KG1 (cell line): ENCODE measurements at places on chromosomes 11 and 22.

DNA sequence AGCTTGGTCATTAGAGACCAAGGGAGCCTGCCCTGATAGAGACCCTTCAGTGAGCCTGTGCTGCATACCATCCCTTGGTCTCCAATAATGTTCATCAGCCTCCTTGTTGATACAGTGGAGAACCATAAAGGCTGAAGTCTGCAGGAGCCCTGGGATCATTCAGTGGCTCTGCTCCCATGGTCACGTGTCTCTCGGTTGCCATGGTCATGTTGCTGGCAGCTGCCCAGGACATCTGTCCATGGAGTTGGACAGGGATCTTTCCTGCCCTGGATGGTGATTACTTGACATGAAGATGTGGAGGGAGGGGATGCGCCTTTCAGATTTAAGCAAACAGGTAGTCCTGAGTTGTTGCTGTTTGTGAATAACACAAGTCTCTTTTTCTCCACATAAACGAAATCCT is 38.2 kb downstream of the CYB5R2 start:
- no peak for DNase-seq

GRCh38 chr11:124195189-124195734 is 12.1 kb downstream of the OR10D3 start:
- peak; percentile 75 for DNase-seq

DNA sequence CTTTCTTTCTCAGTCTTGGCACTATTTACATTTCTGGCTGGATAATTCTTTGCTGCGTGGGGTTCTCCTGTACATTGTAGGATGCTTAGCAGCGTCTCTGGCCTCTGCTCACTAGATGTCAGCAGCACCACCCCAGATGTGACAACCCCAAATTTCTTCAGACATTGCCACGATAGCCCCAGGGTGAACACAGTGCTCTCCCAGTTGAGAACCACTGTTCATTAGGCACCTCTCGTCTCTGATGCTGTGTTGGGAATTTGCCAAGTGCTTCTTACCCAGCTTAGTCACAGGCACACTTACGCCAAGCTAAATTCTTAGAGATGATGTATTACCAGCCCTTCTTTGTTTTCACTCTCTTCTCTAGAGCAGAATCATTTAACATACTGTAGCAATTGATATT is 9.4 kb downstream of the TRIM6 start:
- DNase-seq: no peak

GRCh38 chr11:3841426-3842350 is 929 bp upstream of the RHOG start:
- DNase-seq: peak; percentile 98

DNA sequence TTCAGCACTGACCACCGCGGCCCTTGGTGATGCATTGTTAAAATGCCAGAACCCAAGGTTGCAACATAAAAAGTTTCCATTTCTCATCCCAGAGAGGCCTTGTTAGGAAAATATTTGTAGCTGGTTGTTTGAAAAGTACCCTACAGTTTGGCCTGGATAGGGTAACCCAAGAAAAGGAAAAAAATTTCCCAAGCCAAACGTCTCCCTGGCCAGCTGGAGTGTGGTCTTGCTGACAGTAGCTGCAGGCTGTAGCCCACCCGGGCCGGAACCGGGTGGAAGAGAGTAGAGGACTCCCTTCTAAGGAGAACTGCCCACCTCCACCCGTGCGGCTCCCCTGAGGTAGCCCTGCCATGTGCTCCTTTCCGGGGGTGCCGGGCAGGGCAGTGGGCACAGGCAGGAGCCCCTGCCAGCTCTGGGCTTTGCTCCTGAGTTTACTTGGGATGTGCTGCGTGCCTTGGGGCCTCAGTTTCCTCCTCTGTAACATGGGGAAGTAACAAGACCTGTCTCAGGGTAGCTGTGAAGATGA is 38.5 kb downstream of the IGHMBP2 start:
- DNase-seq: no peak

- DNase-seq: peak; percentile 7
Observed at GRCh38 chr22:42270510-42271190, at the start of gene TCF20. Gene TCF20 (minus strand): TSS chr22:42270653. CDS start chr22:42215305, 55,348 bp downstream.

- no peak for DNase-seq
Observed at GRCh38 chr11:124751391-124751740, 689 bp downstream of the VSIG2 start.

GRCh38 chr11:134466156-134466555 is 54.1 kb upstream of the B3GAT1 start:
- DNase-seq: no peak

- no peak for DNase-seq
Observed at GRCh38 chr11:133900176-133901105, 55.1 kb upstream of the SPATA19 start.

DNA sequence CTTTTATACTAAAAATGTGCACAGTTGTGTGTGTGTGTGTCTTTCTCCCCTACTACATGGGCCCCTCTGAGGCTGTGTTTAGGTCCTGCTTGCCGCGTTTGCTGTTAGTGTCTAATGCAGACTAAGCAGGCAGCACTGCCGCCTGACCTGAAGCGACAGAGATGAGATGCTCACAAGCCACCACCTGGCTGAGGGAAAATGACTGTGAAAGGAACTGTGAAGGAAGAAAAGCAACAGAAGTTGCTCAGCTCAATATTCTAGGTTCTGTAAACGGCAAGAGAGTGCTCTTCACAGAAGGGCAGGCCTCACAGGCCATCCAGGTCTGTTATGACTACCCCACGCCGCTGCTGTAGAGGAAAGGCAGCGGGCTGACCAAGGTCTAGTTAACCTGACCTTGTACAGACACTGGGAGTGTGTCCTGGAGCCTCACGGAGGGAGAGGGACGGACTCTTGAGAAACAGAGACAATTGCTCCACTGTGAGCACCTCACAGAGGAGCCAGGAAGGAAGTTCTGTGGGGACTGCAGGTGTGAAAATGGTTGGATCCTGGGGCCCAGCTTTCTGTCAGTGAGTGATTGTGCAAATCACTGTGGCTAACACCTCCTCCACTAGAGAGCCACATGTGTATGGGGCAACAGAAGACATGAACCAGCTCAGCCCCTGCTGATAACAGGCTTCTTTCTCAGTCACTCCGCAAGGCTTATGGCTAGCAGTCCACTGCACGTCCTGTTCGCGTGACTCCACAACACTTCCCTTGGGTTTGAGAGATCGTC is 31.3 kb upstream of the YPEL1 start:
- DNase-seq: no peak

- no peak for DNase-seq
Observed at GRCh38 chr22:37802310-37803194, 5.2 kb upstream of the GCAT start.

DNA sequence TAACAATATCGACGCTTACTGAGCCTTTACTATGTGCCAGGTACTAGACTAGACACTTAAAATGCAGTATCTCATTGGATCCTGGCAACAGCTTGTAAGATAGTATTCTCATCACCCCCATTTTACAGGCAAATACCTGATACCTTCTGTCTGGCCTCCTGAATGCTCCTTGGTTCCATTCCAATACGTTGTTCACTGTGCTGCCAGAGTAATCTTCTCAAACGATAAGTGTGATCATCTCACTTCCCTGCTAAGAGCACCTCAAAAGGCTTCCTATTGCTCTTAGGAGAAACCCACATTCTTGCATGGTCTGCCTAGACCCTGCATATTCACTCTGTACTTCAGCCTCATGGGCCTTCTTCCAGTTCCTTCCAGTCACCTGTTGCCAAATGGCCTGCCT is 1.3 kb upstream of the NRIP3 start:
- DNase-seq: no peak

GRCh38 chr11:83840326-83840725 is 554.2 kb upstream of the CCDC90B start:
- no peak for DNase-seq

GRCh38 chr11:68383976-68384501 is 71.6 kb downstream of the LRP5 start:
- DNase-seq: no peak

- DNase-seq: no peak
Observed at GRCh38 chr11:69443968-69444364, 37.5 kb upstream of the LINC01488 start.

- DNase-seq: no peak
Observed at GRCh38 chr11:11383995-11384394, 30.9 kb upstream of the CSNK2A3 start.

DNA sequence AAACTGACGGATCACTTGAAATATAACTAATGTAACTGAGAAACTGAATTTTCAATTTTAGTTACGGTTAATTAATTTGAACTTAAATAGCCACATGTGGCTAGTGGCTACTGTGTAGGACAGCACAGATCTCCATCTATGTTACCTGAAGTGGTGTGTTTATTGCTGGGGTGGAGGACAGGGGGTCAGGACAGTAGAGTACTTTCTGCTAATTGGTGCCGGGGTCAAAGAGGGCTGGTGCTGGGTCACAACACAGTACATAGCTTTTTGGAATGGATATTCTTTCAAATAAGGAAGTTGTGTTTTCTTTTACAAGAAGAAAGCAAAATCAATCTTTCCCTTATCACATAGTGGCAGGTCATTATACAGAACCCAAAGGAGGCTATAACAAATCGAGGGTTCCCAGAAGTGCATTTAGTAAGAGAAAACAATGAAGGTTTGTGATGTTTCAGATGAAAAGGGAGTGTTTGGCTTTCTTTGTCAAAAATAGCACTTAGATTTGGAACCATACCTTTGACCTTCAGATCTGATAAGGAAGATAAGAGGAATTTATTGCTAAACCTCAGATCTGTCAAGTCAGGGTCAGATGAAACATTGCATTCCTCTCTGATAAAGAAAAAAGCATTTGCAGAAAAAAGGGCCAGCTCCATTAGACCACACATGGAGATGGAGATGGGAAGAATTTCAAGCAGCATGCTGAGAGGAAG is 384.5 kb downstream of the AASDHPPT start:
- DNase-seq: no peak

- DNase-seq: no peak
Observed at GRCh38 chr11:18253233-18253632, 4.8 kb upstream of the SAA2 start.

DNA sequence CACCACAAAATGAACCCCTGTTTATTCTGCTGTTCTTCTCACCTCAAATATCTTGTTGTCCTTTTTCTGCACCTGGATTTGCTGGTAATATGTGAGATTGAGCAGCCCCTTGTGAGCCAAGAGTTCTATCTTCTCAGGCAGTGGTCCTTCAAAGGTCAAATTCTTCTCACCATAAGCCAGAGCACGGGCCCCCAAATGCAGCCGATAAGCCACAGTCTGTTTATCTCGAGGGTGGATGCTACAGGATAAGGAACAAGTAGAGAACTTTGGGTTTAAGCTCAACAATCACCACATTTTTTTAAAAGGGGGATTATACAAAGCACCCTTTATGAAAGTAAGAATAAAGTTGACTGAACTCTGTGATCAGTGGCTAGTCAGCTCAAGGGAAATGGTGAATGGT is 15.8 kb downstream of the TBRG1 start:
- DNase-seq: no peak

- DNase-seq: no peak
Observed at GRCh38 chr11:47257517-47258316, at the start of gene NR1H3. Gene NR1H3 (plus strand): TSS chr11:47257996. CDS start chr11:47259217, 1,221 bp downstream.

GRCh38 chr11:38680746-38681145 is 2082.7 kb upstream of the RAG2 start:
- no peak for DNase-seq

DNA sequence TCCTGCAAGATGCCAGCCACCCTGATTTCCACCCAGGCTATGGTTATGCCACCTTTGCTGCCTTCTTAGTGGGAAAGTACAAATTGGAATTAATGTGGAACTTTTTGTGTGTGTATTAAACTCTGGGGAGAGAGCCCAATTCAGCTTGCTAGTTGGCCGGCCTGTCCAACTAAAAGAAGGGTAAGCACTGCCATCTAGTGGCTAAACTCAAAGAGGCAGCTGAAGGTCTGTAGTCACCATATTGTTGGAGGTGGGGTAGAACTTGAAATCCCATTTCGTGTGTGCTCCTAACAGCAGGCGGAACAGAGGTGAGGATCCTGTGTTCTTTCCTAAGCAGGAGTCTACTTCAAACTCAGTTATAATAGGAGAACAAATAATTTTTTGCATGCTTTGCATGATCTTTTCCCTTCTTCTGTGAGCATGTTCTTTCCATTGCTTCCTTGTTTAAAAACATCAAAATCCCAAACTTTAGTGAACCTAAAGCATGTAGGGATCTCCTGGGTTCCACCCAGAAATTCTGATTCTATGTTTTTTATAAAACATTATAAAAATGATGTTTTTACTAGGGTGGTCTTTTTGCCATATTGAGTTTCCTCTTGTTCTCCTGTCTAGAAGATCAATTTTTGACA is 138.8 kb upstream of the SORL1-AS1 start:
- DNase-seq: peak; percentile 81

DNA sequence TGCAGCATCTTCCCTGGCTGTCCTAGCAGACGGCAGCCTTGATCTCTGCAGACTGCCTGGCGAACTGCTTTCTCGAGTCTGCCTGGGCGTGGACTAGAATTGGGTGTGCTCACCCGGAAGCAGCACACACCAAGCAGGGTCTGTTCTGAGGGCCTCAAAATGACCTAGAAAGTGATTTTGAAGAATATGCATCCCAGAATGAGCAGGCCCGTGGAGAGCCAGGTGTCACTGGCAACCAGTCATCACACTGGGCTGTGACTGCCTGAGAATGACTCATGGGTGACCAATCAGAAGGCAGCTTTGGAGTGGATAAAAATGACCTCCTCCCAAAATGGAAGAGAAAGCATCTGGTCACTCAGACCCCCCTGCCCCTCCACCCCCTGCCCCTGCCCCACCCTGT is 114.9 kb upstream of the NECTIN1 start:
- no peak for DNase-seq

DNA sequence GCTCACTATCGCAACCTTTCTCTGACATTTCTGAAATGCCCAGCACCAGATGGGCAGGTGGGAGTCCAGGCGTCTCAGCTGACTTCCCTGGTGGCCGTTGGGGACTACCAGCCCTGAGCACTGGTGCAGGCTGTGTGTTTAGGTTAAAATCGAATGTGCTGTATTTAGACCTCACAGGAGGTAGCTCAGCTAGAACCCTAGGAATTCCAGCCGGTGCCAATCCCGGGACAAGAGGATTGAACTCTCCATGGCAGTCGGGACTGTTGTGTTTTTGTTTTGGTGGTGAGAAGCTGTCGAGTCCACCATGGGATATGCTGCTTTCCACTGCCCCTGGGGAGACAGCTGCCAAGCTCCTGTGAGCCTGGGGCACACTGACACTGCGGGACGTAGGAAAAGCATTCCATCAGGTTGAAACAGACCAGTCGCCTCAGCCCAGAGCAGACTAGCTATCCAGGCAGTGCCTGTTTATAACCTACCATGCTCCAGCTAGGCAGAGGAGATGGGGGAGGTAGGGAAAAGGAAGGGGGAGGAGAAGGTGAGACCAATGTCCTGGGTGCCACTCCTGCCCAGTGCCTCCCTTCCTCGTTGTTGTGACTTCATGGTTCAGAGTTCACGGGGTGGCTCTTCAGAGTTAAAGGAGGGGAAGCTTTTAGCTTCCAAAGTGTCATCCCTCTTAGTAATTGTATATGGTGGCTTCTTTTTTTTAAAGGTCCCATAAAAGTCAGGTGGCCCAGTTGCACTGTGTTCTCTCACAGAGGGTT is 53.0 kb downstream of the MICAL2 start:
- DNase-seq: no peak

- no peak for DNase-seq
Observed at GRCh38 chr11:85855341-85855656, at the start of gene CCDC83. Gene CCDC83 (plus strand): TSS chr11:85855383. CDS start chr11:85865124, 9,741 bp downstream.
